ENCODE measurements at places on chromosomes 5 and 9. TPM values are rescaled to one million over a fixed set of nuclear protein-coding genes. Genes with fewer than 3 reads are reported as not detected.

The HNRNPH1 gene
- total RNA-seq = 840 TPM

The CKMT2 gene
- not detected for total RNA-seq

The SPINK13 gene
- total RNA-seq = not detected

The UBE2QL1 gene
- total RNA-seq = not detected

The TMEM232 gene
- 0.66 TPM for total RNA-seq

The SLC4A9 gene
- total RNA-seq = not detected

The MPDZ gene
- not detected for total RNA-seq

The FAM221B gene
- not detected for total RNA-seq

The TLX3 gene
- total RNA-seq = not detected

The KCNIP1 gene
- not detected for total RNA-seq

The PCA3 gene
- not detected for total RNA-seq

The MAMDC2 gene
- not detected for total RNA-seq

The CCDC183 gene
- not detected for total RNA-seq

The UGCG gene
- 28.9 TPM for total RNA-seq

- no peak for DNase-seq
These were observed 289.1 kb downstream of the EBF1 start for GRCh38 chr5:158810615-158811014.

DNA sequence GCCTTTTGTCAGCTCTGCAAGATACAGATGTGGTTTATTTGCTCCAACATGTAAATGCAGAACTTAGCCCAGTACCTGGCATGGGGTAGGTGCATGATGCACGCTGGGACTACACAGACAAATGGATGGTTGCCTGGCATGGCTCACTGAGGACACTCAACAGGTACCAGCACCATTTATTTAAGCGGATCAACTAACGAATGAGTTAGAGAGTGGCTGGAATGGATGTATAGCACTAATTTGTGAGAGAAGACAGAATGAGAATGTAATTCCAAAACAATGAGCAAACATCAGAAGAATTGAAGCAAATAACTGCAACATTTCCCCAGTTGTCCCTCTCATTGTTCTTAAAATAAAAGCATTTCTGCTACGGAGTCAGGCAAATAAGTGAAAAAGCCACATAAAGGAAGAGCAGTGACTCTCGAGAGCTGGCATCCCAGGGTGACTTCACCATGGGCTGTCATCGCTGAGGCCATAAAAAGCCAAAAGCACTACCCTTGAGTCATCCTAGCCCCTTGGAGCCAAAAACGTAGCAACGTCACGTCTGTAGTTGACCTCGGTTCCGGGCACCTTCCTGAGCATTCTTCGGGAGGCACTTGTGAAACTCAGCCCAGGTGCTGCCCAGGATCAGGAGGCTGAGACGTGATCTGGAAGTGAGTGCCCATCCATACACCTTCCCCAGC is 290.3 kb downstream of the NSG2 start:
- no peak for DNase-seq

DNA sequence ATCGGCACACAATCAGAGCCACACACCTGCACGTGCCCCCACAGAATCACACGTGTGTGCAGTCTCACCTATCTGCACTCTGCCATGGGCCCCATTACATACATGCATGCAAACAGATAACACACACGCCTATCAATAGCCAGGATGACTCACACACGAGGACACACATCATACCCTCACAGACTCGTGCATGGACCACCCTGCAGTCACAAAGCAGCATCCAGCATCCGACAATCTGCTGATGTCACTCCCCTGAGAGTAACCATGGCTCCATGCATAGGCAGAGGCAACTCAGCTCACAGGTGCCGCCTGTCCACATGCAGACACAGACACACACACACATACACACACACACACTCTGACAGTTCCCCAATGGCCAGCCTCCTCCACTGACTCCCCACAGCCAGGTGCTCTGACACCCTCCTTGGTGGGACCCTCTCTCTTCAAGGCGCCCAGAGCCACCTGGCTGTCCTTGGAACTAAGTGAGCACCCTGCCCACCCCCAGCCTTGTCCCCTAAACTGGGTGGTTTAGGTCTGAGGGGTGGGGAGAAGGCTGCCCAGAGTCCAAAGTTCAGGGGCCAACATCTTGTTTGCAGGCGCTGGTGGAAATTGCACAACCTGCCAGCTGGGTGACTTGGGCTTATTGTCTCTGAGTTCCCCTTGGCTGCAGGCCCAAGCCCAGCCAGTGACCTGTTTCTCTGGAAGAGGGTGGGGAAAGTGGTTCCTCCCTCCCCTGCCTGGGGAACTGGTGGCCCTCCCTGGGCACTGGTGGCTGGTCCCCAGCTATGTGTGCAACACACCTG is 34.6 kb upstream of the NEK6 start:
- no peak for DNase-seq

GRCh38 chr5:140108093-140109017 is 5.6 kb upstream of the PURA start:
- peak; percentile 27 for DNase-seq

GRCh38 chr5:139091439-139092156 is 106.6 kb downstream of the SIL1 start:
- no peak for DNase-seq

DNA sequence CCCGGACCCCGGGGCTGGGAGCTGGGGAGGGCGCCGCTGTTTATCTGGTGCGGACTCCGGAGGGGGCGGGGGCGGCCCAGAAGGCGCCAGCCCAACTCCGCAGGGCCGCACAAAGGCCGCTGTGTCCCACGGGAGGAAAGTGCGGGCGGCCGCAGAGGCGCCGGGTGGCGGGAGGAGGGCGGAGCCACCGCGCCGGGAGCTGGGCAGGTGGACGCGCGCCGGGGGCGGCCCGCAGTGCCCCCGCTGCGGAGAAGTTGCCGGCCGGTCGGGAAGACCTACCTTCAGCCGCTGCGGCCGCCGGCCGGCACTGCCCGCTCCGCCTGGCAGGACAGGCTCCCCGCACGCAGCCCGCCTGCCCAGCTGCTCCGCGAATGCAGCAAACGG is 43.6 kb downstream of the NACC2 start:
- no peak for DNase-seq

GRCh38 chr5:112512901-112513300 is 93.8 kb upstream of the EPB41L4A start:
- no peak for DNase-seq

- no peak for DNase-seq
These were observed 10.5 kb upstream of the TAL2 start for GRCh38 chr9:105651806-105652205.

DNA sequence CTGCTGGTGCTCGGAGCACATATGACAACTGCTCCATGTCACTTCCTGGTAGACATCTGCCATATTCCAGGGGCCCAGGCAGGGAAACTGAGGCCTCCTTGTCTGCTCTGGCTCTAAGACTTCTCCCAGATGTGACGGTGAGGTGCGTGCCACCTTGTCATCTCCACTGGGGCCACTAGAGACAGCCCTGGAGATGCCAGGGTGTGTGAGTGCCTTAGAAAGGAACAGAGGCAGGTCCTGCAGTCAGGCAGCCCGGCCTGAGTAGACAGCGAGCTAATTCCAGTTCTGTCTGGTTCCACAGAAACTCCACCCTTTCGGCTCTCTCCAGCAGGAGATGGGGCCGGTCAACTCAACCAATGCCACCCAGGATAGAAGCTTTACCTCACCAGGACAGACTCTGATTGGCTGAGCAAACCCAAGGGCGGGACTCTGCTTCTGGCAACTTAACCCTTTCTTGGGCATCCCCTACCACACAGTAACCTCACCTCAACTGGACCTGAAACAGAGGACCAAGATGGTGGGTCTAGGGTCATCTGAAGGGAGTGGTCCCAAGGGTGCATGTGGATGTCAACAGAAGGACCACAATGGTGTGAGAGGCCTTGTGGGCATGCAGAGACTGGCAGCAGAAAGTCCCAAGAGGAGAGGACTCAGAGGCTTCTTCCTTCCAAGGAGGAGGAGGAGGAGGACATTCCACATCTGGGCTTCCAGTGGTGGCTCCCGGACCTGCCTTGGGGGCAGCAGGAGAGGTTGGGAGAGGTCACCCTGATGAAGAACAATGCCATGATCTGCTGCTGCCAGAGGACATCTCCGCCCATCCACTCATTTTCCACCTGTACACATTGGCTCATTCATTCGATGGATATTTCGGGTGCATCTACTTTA is 77.7 kb downstream of the RGS3 start:
- DNase-seq = no peak

GRCh38 chr9:71518045-71518827 is 250.1 kb downstream of the CEMIP2 start:
- no peak for DNase-seq

DNA sequence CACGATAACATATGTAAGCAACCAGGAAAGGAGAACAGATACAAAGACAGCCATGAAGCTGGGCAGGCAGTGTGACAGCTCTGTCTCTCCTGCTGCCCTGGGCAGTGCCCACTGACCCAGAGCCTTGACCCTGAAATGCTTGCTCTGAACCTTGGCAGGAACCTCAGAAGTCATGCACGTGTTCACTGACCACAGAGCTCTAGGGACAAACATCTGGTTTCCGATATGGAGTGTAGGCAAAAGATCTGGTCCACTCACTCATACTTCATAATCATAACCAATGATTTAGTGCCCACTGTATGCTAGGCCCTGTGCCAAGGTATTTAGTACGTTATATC is 102.6 kb downstream of the FSTL4 start:
- DNase-seq = no peak

- DNase-seq = no peak
These were observed 19.6 kb downstream of the ZNF608 start for GRCh38 chr5:124726631-124727362.

DNA sequence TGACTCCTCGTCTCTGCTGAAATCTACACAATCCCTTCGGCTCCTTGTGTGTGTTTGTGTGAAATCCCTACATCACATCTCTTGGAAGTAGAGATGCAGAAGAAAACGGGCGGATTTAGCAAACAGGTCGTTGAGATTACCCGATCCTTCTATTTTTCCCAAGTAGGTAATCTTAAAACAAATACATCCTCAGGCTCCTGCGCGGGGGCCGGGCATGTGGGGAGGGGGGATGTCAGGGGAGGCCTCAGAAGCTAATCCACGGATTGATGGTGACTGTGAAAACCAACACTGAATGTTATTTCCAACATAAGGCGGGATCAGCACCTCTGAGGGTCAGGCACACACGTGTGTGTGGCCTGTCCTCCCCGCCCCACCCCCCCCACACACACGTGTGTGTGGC is 137.8 kb downstream of the ROR2 start:
- no peak for DNase-seq

- DNase-seq = no peak
These were observed 60.6 kb downstream of the IL6ST start for GRCh38 chr5:55934115-55934613.

- no peak for DNase-seq
These were observed 1867.9 kb upstream of the NUDT12 start for GRCh38 chr5:105430516-105430915.

GRCh38 chr5:55030676-55031369 is 6.8 kb downstream of the GZMK start:
- DNase-seq = no peak

- no peak for DNase-seq
These were observed 225.1 kb downstream of the MPDZ start for GRCh38 chr9:13054389-13054788.

DNA sequence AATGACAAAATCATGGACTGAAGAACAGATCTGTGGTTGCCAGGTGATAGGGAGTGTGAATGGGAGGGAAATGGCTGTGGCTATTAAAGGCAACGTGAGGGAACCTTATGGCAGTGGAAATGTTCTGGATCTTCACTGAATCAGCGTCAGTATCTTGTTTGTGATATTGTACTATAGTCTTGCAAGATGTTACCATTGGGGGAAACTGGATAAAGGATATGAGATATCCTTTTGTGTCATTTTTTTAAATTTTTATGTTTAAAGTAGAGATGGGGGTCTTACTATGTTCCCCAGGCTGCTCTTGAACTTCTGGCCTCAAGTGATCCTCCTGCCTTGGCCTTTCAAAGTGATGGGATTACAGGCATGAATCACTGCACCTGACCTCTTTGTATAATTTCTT is 95.5 kb downstream of the RPS23 start:
- no peak for DNase-seq

GRCh38 chr5:143061161-143061945 is 291.2 kb downstream of the ARHGAP26 start:
- no peak for DNase-seq

DNA sequence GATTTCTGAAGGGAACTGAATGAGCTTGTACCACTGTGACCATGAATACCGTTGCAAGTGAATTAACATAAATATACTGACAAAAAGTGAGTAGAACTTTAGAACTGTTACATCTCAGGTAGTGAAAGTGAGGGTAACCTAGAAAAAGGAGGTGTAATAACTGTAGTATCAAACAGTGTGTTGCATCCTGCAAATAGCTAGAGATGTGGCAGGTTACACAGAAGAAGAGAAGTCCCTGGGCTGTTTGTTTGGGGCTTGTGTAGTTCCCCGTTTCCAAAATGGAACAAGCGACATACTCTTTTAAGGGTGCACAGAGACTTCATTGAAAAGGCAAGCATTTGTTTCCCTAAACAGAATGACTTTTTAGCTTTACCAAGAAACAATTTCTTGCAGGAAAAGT is 214.8 kb downstream of the NR3C1 start:
- no peak for DNase-seq

- DNase-seq = no peak
These were observed 50.1 kb upstream of the PDE4D start for GRCh38 chr5:59943452-59944113.

DNA sequence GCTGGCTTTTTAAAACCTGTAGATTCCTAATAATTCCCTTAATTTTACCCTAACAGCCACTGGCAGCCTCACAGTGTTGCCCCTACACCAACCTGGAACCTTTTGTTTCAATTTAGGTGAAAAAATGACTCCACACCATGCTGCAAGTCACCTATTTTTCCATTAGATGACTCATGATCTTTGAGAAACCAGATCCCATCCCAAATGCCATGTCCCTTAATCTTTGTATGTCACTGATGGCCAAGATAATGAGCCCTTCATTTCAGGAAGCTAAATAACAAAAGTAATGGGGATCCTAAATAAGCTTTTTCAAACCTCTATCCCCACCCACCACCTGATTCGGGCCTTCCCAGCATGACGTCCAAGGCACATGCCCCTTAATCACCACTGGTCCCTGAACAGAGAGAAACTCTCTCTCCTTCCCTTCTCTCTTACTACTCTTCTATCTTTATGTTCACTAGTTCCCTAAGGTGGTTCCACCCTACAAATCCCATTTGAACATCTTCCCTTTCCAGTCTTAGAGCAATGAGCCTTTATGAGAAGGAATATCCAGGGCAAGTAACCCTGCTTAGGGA is 33.6 kb downstream of the ZNF608 start:
- no peak for DNase-seq

GRCh38 chr9:122370303-122370702 is 521 bp upstream of the PTGS1 start:
- DNase-seq = no peak
